Stimulated activated CD8-positive, alpha-beta memory T cell treated with anti-CD3 and anti-CD28 coated beads, Interleukin-4, amount 100 ng/mL, for 24 hours (primary cell): ENCODE measurements at places on chromosomes 16 and 17.

DNA sequence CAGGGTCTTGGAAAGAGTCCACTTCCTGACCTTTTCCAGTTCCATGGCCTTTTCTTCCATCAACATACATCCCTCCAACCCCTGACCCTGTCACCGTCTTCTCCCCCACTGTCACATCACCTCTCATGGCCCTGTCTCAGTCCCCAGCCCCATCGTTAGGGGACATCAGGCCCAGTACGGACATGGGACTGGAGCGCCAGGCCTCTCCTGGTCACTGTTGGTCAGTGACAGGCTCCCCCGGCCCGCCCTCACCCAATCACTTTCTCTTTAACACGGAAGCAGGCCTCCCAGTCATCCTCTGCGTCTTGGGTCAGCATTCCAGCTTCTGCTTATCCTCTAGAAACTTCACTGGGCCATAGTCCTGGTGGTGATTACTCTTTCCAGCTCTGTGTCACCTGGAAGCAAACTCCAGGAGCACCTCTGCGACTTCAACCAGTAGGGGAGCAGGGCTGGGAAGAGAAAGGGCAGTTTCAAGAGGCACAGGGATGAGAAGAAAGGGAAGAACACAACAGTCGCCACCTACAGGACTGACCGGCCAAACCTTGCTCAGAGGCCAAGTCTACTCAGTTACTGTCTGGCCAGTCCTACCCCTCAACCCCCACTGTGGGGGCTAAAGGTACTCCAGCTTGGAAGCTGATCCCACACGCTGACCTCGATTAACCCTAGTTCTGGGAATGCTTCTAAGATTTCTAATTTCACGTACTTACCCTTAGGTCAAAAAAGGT lies 15.9 kb upstream of the ICAM2 start:
- no peak for DNase-seq

- DNase-seq, result no peak
Measured at GRCh38 chr17:29726715-29727252, 104.1 kb upstream of the CORO6 start.

DNA sequence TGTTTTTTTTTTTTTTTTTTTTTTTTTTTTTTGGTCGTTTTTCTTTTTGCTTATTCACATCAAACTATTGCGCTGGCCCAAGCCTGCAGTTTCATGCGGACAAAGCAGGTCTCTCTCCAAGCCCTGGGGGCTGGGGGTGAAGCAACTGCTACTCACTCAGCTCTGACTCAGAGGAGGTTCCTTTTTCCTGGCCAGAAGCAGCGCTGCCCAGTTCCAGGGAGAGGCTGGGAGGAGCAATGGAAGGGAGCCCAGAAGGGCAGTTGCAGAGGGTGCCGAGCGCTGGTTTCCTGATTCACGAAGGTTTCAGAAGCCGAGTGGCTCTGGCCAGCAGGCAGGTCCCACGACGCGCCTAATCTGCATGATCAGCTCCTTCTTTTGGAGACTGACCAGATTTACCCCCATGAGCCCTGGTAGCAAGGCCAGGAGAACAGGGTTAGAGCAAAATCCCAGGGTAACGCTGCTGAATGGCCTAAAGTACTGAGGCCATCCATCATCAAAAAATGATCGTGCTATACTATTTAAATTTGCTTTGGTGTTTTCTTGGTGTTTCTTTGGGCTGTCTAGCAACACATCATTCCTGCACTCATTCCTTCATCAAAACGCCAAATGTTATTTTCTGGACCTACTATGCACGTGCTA lies 144.7 kb upstream of the SOX9 start:
- no peak for DNase-seq

DNA sequence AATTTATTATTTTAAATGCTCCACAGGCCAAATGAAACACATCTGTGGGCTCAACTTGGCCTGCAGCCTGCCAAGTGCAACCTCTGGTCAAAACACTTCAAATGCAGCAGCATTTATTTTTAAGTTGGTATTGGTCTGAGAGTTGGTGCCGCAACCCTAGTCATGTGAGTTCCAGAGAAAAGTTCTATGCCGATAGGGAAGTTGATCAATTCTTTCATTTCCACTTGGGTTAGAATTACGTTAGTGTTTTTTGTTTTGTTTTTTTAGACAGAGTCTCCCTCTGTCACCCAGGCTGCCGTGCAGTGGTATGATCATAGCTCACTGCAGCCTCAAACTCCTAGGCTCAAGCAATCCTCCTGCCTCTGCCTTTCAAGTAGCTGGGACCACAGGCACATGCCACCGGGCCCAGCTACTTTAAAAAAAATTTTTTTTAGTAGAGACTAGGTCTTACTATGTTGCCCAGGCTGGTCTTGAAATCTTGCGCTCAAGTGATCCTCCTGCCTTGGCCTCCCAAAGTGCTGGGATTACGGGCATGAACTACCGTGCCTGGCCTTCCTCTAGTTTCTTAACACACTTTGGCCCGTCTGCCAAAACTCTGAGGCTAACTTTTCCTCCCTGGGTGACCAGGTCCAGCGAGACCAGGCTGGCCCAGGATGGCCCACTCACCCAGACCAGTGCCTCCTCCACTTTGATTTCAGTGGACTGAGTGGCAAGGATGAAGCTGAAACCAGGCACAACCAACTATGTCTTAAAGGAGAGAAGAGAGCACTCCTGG lies 221.1 kb downstream of the MRTFB start:
- no peak for DNase-seq

- DNase-seq, result no peak
Measured at GRCh38 chr17:41860254-41860931, 4.8 kb downstream of the KLHL11 start.

DNA sequence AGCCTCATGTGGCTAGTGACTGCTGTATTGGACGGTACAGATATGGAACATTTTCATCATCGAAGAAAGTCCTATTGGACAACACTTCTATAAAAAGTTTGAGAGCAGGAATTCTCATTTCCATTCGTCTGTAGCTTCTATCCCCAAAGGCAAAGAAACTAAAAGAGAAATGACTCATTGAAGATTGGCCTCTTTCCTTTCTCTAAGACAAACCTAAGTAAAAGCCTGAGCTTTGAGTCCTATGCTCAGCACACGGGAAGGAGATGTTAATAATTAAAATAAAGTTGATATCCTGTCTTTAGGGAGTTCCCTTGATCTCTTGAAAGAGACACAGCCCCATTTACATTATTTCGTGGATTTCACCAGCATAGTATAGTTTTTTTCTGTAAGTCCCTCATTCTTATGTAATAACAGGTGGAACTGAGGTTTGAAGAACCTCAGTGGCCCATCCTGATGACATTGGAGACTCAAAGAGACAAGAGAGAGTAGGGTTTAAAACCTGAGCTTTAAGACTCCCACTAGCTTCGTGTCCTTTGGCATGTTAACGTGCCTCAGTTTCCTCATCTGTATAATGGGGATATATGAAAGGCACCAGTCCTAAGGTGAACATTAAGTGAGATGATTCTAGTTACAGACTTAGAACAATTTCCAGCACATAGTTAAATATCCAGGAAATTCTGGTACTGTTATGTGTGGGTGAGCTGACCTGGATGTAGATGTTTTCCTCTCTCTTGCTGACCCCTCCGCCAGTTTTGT lies 174.0 kb downstream of the IRX3 start:
- no peak for DNase-seq

- DNase-seq, result no peak
Measured at GRCh38 chr16:75246504-75247205, 4.8 kb downstream of the BCAR1 start.

DNA sequence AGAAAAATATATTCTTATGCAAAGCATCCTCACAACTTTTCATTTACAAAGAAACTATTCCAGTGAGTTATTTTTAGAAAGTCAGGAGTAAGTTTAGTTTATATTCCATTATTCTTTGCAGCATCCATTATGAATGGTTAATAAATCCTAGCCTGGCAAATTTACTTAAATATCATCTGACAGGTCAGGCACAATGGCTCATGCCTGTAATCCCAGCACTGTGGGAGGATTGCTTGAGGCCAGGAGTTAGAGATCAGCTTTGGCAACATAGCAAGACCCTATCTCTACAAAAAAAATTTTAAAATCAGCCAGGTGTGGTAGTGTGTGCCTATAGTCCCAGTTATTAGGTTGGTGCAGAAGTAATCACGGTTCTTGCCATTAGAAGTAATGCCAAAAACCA lies 12.9 kb downstream of the ESRP2 start:
- no peak for DNase-seq

DNA sequence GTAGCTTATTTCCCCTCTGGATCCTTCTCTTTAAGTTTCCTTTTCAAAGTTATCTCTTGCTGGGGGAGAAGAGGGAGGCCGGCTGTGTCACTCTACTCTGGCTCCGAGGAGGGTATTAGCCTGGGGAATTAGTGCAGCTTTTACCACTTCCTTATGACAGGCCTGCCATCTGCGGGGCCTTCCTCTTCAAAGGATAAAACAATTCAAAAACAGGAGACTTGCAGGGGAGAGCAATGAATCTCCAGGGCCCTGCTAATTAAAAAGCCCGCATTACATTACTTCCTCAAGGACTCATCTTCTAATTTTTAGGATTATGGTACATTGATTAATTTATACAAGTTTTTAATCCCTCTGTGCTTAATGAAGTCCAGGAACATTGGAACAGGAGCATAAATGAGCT lies 190.9 kb upstream of the CDH5 start:
- DNase-seq, result no peak

GRCh38 chr17:78958641-78959127 lies 21.0 kb downstream of the LGALS3BP start:
- no peak for DNase-seq

DNA sequence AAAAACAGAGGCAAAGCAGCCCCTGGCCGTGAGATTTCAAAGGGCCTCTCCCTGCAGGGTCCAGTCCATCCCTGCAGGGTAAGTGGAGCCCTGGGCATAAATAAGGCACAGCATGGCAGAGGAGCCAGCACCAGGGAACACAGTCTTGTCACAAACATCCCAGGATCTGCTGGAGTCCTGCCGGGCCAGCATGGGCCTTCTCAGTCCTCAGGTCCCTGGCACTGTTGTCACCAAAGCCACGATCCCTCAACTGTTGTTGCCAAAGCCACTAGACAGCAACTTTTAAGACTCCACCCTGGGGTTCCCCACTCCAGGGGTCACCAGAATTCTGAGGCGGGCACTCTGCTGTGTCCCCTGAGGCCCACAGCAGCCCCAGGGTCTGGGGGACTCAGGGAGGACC lies 47.8 kb upstream of the BAHCC1 start:
- no peak for DNase-seq

DNA sequence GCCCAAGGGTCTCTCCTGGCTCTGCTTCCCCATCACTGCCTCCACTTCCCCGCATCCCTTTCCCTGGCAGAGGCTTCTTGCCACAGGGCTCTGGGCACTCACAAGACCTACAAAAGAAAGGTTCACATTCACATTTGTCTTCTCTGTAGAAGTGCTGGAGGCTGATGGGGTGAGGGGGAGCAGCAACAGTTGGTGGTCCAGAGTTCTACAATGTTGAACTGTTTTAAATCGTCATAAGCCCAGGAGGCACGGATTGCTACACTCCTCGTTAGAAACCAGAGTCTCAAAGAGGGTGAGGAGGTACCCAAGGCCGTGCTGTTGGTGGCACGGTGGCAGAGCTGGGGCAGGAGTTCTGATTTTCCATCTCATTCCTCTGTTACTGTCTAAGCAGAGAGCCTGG lies 5.8 kb upstream of the RAI1 start:
- no peak for DNase-seq

DNA sequence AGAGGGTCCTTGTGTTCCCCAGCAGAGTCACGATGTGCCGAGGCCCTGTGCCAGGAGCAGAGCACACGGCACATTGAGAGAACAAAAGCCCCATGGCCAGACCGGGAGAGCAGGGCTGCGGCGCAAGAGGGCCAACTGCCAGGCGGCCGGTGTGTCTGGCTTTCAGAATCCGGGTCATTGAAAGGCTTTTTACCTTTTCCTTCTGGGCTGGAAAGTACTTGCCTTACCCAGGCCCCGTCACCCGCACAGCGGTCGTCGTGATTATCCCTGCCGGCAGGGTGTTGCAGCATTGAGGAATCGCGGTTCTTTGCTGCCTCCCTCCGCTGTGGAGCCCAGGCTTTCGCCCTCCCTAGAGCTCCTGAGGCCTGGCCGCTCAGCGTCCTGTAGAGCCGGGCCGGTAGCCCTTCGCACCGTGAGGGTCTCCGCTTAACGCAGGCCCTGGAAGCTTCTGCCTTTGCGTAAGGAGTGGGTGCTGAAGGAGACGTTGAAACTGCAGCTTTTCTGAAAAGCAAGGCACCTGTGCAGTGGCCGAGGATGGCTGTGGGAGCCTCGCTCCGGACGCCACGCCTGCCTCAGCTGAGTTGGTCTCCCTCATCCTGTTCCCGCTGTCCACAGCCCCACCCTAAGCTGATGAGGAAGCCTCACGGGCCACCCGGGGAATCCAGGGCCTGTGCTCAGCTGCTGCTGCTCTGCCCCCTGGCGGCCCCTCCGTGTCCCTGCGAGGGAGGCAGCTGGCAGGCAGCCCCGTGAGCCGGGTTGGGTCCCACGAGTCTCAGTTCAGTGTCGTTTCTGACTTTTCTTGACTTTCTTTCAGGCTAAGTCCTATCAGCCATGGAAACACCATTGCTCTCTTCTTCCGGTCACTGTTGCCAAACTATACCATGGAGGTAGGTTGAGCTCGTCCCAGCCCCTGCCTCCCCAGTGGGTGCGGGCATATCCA lies 8.6 kb upstream of the MC1R start:
- peak; percentile 54 for DNase-seq

GRCh38 chr16:17149904-17150483 lies 320.8 kb downstream of the XYLT1 start:
- no peak for DNase-seq

GRCh38 chr16:74892574-74893461 lies 92.1 kb downstream of the WDR59 start:
- DNase-seq, result no peak

- DNase-seq, result no peak
Measured at GRCh38 chr17:76953946-76954345, 85.7 kb downstream of the MGAT5B start.

DNA sequence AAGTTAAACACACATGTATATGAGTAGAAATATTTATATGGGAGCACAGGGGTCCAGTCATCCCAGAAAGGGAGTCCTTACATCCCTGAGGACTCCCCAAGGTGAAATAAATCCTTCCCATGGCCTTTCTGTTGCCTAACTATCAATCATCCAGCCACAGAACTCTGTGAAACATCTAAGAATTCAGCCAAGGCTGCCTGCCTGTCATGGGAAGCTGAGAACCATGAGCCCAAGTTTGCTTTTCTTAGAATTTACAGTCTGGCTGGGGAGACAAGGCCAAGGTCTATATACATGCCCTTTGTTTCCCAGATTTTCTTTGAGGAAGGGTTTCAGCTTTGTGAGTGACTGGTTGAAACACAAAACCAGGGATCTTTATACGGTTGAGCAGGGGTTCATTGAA lies 15.8 kb downstream of the MYL4 start:
- DNase-seq, result no peak

- DNase-seq, result no peak
Measured at GRCh38 chr16:47732523-47733111, 271.5 kb downstream of the PHKB start.

GRCh38 chr17:29645515-29646051 lies 22.9 kb upstream of the CORO6 start:
- DNase-seq, result no peak

GRCh38 chr16:72829846-72830775 lies 217.8 kb downstream of the ZFHX3 start:
- DNase-seq, result no peak

DNA sequence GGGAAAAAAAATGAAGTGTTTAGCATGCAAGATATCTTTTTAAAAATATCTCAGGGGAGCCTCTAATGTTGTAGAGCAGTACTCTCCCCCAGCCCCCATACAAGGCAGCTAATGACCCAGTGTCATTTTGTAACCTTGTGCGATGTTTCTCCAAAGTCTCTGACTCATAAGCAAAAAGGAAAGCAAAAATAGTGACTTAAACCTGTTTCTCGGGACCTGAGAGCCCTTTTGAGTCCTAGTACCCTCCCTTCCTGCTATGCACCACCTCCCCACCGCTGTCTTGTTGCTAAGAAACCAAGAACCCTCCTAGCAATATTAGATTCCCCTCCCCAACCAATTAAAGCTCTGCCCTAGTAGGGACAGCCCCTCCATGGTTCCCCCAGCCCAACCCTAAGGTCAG lies 2.8 kb downstream of the MYCBPAP start:
- DNase-seq, result no peak
